ENCODE measurements at places on chromosomes 1 and 21.

GRCh38 chr21:36504067-36505058 is 24.4 kb upstream of the CLDN14 start:
- DNase-seq, result peak; percentile 21

- DNase-seq, result no peak
Observed at GRCh38 chr1:40076895-40077312, 20.1 kb downstream of the PPT1 start.

GRCh38 chr1:229572286-229572685 is 13.8 kb upstream of the ABCB10 start:
- DNase-seq, result no peak

- no peak for DNase-seq
Observed at GRCh38 chr21:37711286-37711829, 204.9 kb downstream of the KCNJ6 start.

DNA sequence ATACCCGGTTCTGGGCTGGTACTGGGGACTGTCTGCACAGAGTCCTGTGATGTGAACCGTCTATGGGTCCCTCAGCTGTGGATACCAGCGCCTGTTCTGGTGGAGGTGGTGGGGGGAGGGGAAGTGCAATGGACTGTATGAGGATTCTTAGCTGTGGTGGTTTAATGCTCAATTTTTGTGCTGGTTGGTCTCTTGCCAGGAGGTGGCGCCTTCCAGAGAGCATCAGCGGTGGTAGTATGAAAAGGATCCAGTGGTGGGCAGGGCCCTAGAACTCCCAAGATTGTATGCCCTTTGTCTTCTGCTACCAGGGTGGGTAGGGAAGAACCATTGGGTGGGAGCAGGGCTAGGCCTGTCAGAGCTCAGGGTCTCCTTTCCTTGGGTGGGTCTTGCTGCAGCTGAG is 89.4 kb upstream of the B3GALT2 start:
- DNase-seq, result no peak

DNA sequence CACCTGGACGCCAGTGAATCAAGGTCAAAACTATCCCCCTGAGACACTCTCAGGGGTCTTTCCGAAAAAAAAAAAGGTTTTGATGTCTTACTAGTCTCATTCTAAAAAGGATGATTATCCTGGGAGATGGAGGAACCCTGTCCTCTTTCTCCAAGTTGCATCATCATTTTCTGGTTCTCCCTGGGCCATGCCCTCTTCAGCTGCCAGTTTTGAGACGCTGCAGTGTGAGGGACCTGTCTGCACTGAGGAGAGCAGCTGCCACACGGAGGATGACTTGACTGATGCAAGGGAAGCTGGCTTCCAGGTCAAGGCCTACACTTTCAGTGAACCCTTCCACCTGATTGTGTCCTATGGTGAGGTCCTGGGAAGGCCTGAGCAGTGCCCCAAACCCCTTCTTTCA is 3.5 kb downstream of the FCRLA start:
- DNase-seq, result no peak

GRCh38 chr1:50880373-50880772 is 79.7 kb downstream of the FAF1 start:
- no peak for DNase-seq

- DNase-seq, result no peak
Observed at GRCh38 chr1:93598861-93599439, 82.7 kb downstream of the BCAR3 start.

- no peak for DNase-seq
Observed at GRCh38 chr1:164702216-164702615, 143.2 kb downstream of the PBX1 start.

DNA sequence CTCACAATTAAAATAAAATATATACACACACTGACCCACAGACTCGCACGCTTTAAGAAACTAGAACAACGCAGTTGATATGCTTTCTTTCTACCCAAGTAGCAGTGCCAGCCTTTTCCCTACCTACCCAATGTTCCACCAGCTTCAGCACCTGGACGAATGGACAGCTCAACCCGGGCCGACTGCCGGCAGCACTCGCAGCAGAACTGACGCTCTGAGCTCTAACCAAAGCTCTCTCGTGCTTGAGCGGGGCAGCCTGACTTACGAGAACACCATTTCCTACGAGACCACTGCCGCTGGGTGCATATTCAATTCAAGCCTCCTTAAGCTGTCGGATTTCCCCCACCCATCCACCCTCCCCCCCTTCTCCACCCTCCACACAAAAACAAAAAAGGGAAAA is 127.4 kb upstream of the DPYD start:
- DNase-seq, result peak; percentile 39

GRCh38 chr1:93095804-93096585 is 16.9 kb downstream of the MTF2 start:
- no peak for DNase-seq

DNA sequence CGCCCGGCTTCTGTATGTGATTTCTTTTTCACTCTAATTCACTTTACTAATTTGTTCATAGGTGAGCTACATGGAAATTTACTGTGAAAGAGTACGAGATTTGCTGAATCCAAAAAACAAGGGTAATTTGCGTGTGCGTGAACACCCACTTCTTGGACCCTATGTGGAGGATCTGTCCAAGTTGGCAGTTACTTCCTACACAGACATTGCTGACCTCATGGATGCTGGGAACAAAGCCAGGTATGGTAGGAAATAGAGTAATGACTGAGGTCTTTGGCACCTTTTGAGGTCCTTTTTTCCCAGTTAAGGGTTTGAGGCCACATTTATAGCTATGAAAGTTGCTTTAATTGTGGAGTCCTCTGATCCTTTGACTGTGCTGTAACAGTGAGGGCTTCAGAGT is 56.9 kb downstream of the KIF1B start:
- no peak for DNase-seq

DNA sequence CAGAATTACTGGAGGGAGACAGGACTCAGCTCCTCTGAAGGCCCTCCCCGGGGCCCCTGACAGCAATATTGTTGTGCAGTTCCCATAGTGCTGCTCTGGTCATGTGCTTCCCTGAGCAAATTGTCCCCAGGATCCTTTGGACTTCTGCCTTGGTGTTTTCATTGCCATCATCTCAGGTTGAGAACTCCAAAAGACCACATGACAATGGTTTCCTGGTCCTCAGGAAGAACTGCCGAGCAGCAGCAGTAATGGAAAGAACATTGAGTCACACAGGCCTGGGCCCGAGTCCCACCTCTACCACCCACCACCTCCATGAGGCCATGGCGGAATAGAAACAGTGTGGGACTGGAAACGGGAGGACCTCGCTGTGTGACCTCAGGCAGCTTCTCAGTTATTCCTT is 6.3 kb upstream of the CTTNBP2NL start:
- no peak for DNase-seq

Measured in naive B cell (primary cell).